ENCODE measurements at places on chromosomes 7 and 10.

GRCh38 chr7:1964913-1965578, 267.7 kb downstream of the MAD1L1 start:
- DNase-seq: no peak

DNA sequence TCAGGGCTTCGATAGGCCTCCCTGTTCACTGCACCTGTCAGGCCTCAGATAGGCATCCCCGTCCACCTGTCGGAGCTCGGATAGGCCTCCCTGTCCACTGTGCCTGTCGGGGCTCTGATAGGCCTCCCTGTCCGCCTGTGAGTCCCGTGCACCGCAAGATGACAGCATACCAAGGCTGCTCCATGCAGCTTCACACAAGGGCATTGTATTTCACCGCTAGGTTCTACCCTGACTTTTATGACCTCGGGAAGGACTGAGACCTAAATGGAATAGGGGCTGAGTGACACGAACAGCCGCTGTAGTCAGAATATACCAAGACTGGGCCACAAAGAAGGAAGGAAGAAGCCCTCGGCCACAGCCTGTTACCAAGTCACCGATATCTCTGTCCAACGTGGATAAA, 271.2 kb downstream of the DIP2C start:
- DNase-seq: no peak

DNA sequence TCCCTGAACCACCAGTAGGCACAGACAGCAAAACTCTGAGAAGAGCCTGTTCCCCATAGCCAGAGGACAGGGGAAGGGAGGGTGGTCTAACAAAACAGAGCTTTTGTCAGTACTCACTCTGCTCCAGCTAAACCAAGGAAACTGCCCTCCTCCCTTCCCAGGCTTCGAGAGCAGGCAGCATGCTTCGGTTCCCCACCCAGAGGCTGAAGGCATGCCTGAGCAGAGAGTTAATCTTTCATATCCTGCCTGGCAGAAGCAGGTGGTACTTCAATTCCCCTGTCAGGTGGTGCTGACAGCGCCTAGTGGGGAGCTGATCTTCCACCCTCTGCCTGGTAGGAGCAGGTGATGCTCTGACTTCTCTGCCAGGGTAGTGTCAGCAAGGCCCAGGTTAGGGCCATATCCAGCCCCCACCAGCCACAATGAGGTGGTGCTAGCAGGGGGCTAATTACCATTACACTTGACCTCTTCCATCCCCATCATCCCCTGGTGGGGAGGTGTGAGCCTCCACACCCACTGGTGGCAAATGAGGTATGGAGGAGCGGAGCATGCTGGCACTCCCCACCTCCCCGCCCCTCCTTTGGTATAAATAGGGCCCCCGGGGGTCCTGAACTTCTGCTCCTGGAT, 35.1 kb downstream of the SDK1 start:
- no peak for DNase-seq

DNA sequence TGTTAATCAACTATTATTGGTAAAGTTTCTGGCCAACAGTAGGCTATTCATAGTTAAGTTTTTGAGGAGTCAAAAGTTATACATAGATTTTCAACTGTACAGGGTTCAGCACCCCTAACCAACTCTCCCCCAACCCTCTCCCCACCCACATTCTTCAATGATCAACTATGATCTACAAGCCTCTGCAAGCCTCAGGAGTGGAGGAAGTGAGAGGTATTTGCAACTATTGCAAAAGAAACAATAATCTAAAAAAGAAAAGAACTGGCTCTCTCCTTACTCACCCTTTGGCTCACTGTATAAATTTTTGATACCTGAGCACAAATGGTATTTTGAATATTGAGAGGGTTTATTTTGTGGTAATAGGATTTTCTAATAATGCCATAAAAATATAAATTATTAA, 179.8 kb downstream of the IPMK start:
- DNase-seq: no peak

GRCh38 chr7:98548370-98548769, 68.7 kb upstream of the NPTX2 start:
- DNase-seq: no peak

DNA sequence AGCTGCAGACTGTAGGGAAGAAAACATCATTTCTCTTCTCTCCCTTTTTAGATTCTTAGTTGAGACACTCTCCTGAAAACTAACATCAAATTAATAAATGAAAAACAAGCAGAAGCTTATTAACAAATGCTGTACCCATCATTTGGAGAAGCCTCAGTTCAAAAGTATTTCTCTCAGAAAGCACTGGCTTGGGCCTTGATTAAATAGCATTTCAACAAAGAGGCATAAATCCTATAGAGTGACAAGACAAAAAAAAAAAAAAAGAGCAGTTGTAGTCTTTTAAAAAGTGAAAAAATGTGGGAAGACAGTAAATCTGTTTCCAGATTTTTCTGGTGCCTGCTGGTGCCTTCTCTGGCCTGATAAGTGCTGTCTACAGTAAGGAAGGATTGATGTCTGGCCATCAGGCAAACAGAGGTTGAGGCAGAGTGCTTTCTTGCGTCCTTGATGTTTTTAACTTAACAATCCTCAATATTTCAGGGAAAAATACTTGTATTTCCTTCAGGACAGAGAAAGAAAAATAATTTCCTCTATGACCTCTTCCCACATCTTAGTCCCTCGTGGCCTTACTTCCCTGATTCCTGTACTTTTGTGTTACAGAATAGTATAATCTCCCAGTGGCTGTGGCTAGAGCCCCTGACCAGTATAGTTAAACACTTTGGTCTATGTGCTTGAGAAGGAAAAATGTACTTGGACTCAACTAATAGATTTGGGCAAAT, 300.5 kb downstream of the HGF start:
- DNase-seq: no peak

DNA sequence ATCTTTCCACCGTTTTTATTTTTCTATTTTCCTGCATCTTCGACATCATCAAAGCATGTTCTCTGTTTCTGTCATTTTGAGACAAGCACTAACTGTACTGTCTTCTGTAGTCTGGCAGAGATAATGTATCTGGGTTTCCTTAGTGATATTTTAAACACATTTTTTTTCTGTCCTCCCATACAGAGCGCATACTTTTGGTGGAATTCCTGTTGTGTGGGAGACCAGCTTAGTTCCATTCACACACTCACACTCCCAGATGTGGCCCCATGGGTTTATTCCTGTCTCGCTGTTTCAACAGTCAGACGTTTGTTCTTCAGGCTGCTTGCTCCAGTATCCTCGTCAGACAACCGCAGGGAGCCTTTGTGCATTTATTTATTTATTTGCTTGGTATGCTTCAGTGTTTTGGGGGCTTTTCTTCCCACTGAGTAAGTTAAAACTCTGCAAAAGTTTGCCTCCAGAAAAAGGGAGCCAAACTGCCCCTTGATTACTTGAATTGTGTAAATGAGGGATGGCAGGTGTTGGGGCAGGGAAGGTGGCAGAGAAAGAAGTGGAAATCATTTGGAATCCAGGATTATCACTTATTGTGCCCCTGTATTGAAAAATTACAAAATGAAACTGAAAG, 456.8 kb upstream of the KLF6 start:
- no peak for DNase-seq

GRCh38 chr10:93608421-93608820, 3.9 kb upstream of the PDE6C start:
- DNase-seq: no peak

DNA sequence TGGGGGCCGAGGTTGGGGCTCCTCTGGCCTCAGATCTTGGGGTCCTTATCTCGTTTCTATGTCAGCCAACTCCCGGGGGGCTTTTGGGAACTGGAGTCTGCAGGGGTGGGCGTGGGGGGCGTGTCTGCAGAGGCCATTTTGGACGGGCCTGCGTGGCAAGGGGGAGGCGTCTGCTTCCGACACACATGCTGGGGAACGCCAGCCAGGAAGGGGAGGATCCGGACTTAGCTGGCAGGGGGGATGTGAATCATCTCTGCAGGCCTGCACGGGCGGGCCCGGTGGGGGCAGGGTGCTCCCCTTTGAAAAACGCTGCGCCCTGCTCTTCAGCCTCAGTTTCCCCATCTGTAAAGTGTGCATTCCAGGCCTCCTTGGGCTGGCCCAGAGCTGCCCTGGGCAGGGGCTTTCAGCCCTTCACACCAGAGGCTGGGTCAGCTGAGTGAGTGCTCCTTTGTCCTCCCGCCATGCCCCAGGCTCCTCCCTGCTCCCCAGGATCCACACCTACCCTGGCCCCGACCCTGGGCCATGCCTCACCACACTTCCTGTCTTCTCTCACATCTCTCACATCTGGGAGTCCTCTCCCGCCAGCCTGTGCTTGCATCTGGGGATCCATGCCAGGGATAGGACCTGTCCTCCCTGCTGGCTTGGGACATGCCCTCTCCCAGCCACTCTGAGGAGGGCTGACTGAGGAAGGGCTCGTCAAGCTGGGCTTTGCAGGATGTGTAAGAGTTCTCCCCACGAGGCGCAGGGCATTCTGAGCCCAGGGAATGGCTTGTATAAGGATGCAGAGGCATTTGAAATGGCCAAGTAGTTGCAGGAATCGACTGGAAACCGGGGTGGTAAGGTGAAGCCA, 172.6 kb upstream of the TNRC18 start:
- peak; percentile 25 for DNase-seq

GRCh38 chr10:21449288-21449966, 76.1 kb downstream of the SKIDA1 start:
- no peak for DNase-seq

DNA sequence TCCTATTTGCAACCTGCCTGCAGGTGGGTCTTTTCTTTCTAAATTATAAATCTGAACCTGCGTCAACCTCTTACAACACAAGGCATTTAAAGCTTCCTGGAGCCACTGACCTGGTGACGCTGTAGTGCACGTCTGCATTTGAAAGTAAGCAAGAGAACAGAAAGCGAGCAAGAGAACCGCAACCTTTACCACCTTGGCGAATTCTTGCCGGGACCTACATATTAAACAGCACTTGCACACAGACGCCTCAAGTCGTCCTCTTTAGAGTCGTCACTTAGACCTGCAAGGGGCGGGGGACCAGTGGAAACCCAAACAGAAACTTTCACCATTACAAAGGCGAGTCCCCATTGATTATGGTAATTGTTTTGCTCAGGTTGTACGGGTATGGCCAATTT, 9.5 kb downstream of the GLI3 start:
- no peak for DNase-seq

DNA sequence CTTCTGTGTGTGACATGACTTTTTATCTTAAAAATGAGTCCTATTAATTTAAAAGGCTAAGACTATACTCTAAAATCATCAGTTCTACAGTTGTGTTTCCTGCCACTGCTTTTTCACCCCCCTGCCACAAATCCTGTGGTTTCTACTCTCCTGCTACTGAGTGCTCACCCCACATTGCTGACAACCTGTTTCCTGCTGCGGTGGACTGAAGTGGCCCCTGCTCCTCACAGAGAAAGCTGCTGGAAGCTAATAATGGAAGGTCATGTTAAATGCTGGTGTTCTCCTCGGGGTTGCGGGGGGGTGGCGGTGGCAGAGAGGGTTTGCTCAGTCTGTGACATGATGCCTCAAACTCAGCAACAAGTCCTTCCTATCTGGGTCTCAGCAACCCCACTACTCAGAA, 113.2 kb upstream of the INHBA start:
- DNase-seq: no peak

- DNase-seq: peak; percentile 27
Measured at GRCh38 chr7:48154792-48155413, 16.4 kb upstream of the ABCA13 start.

DNA sequence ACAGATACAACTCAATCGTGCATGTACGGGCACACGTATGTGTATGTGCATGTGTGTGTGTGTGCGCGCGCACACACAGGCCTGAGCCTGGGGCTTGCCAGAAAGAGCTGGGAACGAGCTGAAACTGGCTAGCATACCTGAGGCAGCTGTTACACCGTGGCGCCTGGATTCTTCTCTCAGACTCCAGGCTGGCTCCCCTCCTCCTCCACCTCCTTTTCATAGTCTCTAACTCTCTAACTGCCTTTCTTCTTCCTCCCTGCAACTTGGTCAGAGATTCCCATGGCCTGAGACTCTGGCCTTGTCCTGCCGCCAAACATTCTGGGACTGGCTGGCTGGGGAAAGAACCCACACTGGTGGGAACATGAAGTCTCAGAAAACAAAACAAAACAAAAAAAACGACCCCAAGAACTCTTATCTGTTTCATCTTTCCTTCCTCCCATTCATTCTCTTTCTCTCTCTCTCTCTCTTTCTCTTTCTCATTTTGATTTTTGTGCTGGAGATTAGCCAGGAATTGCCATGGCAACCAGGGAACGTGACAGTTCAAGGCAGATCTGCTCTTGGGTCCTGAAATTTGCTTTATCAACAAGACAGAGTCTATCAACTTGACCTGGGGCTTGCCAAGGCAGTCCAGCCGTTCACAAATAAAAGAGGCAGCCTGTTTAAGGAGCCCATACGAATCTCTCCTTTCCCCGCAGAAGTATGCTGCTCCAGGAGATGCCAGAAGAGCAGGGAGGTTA, 76.8 kb upstream of the SEM1 start:
- no peak for DNase-seq

GRCh38 chr7:43591558-43592180, 8.8 kb downstream of the STK17A start:
- DNase-seq: no peak

DNA sequence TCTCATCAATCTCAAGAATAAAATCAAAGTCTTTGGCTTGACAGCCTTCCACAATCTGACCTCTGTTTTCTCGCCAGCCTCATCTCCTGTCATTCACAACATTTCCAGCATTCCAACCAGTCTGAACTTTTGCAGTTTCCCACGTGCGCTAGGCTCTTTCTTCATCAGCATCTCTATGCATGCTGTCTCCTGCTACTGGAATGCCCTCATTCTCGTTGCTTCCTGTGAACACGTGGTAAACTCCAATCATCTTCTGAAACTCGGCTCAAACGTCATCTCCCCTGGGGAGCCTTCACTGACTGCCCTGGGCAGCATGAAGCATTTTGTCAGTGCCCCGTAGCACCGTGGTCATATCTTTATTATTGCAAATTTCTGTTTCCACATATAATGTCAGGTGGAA, 12.2 kb upstream of the RSBN1L start:
- no peak for DNase-seq

GRCh38 chr10:98267894-98268693, at the start of gene LOXL4:
LOXL4 (minus strand) TSS chr10:98268194; CDS start chr10:98263019, 5,175 bp downstream.
- no peak for DNase-seq

DNA sequence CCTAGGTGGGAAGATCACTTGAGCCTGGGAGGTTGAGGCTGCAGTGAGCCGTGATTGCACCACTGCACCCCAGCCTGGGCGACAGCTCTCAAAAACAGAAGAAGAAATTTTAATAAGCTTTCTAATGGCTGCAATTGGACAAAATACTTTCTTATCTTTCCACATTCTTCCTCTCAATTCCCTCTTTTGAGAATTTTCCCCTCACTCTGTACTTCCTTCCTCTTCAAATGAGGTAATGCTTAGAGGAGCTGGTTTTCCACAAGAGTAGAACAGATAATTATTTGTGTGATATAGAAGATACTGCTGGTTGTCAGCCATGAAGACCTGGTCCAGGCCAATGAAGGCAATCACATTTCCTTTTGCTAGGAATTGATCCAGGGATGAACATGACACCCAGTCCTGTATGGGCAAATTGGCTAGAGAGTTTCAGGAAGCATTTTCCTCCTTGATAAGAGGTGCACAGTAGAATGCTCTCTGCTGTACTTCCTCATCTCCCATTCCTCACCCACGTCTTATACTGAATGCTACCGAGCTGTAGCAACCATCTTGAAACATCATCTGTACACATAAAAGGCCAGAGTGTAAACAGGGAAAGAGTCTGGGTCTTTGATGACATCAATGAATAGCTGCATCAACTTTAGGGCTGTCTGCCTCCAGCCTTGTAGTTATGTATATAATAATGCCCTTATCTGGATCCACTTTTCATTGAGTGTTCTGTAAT, 103.9 kb downstream of the CDK6 start:
- DNase-seq: no peak

GRCh38 chr10:76404531-76404930, 973.1 kb downstream of the LRMDA start:
- no peak for DNase-seq

Measured in T-helper 9 cell (primary cell).